ENCODE measurements at places on chromosomes 13 and 19. TPM values are rescaled to one million over a fixed set of nuclear protein-coding genes. Genes with fewer than 3 reads are reported as not detected.
A peak's percentile ranks its signal among the peaks of the same experiment; 100 is the strongest.

DNA sequence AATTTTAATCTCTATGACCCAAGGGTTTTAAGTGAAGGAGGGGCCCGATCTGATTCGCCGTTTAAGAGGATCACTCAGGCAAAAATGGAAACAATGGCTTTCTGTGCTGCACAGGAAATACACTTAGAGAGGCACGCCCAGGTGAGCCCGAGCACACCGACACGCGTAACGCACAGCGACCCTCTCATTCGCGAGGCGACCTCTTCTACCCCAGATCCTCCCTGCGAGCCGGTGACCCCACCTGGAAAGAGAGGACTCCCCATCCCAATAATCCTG lies 216 bp downstream of the SH2D3A start:
- H3K27ac ChIP-seq: peak overlapping the region; percentile 86
- DNase-seq: no peak
- peaks cover 29% of the 10 kb centered on the region for H3K27me3 ChIP-seq
- H3K36me3 ChIP-seq: no peaks in the 10 kb centered on the region
- peaks cover 47% of the 10 kb centered on the region for H3K4me1 ChIP-seq

DNA sequence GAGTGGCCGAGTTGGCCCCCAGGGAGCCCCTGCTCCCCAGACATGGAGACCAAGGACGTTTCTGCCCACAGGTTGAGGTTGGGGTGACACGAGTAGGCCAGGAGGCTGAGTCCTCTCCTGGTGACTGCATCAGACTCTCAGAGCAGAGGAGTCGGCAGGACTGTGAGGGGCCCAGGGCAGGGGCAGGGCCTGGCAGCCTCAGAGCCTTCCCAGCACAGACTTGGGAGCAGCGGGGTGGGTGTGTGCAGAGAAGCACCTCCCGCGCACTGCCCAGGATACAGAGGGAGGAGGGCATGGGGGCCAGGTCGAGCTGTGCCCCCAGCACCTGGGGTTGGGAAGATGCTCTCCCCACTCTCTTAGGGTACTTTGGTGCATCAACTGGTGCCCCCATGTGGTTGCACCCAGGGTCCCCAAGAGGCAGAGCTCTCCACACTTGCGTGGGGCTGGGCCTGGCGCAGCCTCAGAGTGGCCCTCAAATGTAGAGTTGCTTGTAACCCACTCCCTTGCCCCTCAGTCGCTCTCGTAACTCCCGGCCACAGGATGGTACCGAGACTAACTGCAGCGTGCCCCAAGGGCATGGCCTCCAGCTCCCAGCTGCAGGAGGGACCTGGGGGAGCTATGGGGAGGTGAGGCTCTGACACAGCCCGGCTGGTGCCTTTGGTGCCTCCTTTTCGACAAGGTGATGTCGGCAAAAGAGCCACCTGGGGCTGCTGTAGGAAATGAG lies 15.9 kb downstream of the TSSK6 start:
- H3K27ac ChIP-seq: no peak overlapping the region
- H3K27me3 ChIP-seq: no peaks in the 10 kb centered on the region
- H3K4me3 ChIP-seq: no peak overlapping the region
- H3K4me1 ChIP-seq: no peaks in the 10 kb centered on the region
- H3K36me3 ChIP-seq: no peaks in the 10 kb centered on the region
- DNase-seq: no peak

DNA sequence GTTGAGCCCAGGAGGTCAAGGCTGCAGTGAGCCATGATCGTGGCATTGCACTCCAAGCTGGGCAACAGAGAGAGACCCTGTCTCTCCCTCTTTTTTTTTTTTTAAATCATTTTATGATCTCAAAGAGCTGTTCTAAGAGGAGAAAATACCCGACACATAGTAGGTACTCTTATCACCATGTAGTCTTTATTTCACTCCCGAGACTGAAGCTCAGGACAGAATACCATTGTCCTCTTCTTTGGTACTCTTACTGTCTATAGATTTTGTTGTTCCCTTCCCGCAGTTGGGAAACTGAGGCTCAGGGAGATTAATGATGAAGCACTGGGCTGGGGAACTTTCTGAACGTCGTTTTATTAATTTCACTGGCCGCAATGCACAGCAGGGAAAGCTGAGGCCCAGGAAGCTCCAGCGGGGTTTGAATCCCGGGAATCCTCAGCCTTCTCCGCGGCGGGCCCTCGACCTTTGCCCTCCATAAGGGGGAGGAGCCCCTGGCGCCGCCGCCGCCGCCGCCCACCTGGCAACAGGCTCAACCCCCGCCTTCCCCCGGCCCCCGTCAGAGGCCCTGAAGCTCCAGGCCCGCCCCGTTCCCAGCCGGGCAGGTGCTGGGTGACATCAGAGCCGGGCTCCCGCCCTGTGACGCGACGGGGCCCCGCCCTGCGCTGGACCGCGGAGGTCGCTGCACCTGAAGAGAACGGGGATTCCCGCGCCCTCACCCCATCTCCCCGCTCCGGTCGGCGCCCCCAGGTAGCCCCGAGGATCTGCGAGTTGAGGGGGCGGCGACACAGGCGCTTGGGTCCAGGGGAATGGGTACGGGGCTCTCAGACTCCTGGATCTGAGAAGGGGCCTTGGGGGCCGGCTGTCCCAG lies 1.6 kb downstream of the MYH14 start:
- no peaks in the 10 kb centered on the region for H3K36me3 ChIP-seq
- H3K27me3 ChIP-seq: peaks cover 64% of the 10 kb centered on the region

- peak overlapping the region; percentile 86 for H3K27ac ChIP-seq
- H3K4me3 ChIP-seq: peak overlapping the region; percentile 11
- no peaks in the 10 kb centered on the region for H3K27me3 ChIP-seq
- peaks cover 93% of the 10 kb centered on the region for H3K36me3 ChIP-seq
- peak; percentile 98 for DNase-seq
- peaks cover 72% of the 10 kb centered on the region for H3K4me1 ChIP-seq
These were observed 9.2 kb downstream of the MKNK2 start for GRCh38 chr19:2041683-2042484.

- H3K36me3 ChIP-seq: peaks cover 4% of the 10 kb centered on the region
- peaks cover 22% of the 10 kb centered on the region for H3K4me1 ChIP-seq
- no peak overlapping the region for H3K27ac ChIP-seq
These were observed 36.5 kb downstream of the OPA3 start for GRCh38 chr19:45547965-45548609.

Gene CEACAM19
- total RNA-seq: 4.1 TPM

- DNase-seq: no peak
- peak overlapping the region; percentile 61 for H3K4me3 ChIP-seq
- H3K36me3 ChIP-seq: peaks cover 44% of the 10 kb centered on the region
- H3K4me1 ChIP-seq: peaks cover 25% of the 10 kb centered on the region
- no peaks in the 10 kb centered on the region for H3K27me3 ChIP-seq
- peak overlapping the region; percentile 93 for H3K27ac ChIP-seq
These were observed 639 bp downstream of the LENG1 start for GRCh38 chr19:54158812-54159351.

Gene ACTL9
- not detected for total RNA-seq

- H3K4me1 ChIP-seq: peaks cover 42% of the 10 kb centered on the region
- no peaks in the 10 kb centered on the region for H3K27me3 ChIP-seq
- no peaks in the 10 kb centered on the region for H3K36me3 ChIP-seq
These were observed 1.5 kb downstream of the EPSTI1 start for GRCh38 chr13:42990291-42991232.

Gene TNFSF9
- 10.2 TPM for total RNA-seq

- no peaks in the 10 kb centered on the region for H3K27me3 ChIP-seq
- no peak for DNase-seq
- peaks cover 7% of the 10 kb centered on the region for H3K36me3 ChIP-seq
- no peaks in the 10 kb centered on the region for H3K4me1 ChIP-seq
- H3K4me3 ChIP-seq: no peak overlapping the region
- no peak overlapping the region for H3K27ac ChIP-seq
These were observed 118.5 kb downstream of the ABCC4 start for GRCh38 chr13:95182570-95183265.

Gene CDX2
- total RNA-seq: not detected

DNA sequence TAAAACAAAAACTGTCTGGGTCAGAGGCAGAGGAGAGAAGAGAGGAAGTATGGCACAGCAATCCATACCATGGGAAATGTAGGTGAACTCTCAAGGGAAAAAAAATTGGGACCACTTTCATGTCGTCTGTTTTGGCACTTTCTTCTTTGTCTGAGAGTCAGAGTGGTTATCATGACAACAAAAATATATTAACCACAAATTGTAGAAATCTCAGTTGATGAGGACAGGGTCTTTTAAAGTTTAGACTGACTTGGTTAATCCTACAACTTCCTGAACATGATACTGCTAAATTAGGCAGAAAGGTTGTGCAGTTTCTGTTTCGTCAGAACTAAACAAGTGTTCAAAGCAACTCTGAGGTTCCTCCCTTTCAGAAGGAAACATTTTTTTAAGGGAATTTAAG lies 15.2 kb downstream of the KLF5 start:
- DNase-seq: no peak
- no peak overlapping the region for H3K4me3 ChIP-seq
- H3K27me3 ChIP-seq: no peaks in the 10 kb centered on the region
- no peaks in the 10 kb centered on the region for H3K36me3 ChIP-seq
- H3K4me1 ChIP-seq: peaks cover 7% of the 10 kb centered on the region

Gene CD22
- 6.5 TPM for total RNA-seq

DNA sequence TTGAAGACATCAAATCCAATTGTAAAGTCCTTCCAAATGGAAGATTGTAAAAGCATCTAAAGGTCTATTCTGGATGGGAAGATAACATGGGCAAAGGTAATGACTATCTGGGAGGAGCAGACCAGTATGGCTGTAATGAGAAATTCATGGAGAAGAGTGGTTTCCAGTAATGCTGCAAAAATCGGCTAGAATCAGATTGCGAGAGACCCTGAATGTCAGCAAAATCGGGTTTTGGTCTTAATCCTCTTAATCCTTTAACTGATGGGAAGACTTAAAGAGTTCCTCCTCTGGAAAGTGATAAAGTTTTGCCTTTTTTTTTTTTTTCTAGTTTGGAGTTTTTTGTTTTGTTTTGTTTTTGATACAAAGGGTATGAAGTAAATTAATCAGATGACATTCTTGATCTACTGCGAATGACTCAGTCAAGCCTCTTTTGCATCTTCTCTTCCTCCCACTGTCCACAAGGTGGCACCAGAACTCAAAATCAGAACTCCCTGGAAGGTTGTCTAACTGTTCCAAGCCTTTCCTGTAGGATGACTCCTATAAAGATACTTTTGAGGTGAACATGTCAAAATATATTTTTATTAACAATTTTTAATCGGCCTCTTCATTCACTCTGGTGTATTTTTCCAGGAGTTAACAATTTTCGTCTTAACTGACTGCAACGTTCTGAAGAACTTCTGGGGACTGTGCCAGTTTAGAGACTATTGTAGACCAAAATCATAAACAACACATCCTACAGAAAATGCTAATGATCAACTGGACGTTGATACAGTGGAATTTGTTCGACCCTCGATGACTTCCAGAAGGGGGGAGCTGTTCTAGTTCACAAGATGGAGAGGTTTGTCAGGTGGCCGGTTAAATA lies 213.3 kb upstream of the MIR17HG start:
- no peak for DNase-seq
- H3K4me3 ChIP-seq: no peak overlapping the region
- no peak overlapping the region for H3K27ac ChIP-seq
- no peaks in the 10 kb centered on the region for H3K4me1 ChIP-seq
- no peaks in the 10 kb centered on the region for H3K27me3 ChIP-seq

DNA sequence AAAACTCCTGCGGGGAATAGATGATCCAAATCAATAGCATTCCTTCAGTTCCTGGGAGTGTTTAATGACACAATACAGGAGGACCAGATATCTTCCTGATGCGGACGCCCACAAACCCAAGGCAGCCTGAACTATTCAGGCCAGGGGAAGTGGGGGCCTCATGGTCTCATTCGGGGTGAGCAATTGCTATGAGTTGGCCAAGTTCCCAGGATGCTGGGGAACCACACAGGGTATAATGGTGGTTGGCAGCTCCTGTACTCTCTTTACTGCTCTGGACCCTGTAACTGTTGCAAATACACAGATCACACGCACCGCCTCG lies 401.2 kb downstream of the IRS2 start:
- no peak overlapping the region for H3K4me3 ChIP-seq
- H3K36me3 ChIP-seq: no peaks in the 10 kb centered on the region
- H3K27ac ChIP-seq: no peak overlapping the region
- DNase-seq: no peak
- no peaks in the 10 kb centered on the region for H3K27me3 ChIP-seq

- H3K27ac ChIP-seq: no peak overlapping the region
- H3K27me3 ChIP-seq: peaks cover 11% of the 10 kb centered on the region
- no peaks in the 10 kb centered on the region for H3K36me3 ChIP-seq
- no peak overlapping the region for H3K4me3 ChIP-seq
These were observed 22.5 kb upstream of the ZNF845 start for GRCh38 chr19:53311044-53311443.

Gene TMEM59L
- 1.6 TPM for total RNA-seq

- H3K4me3 ChIP-seq: no peak overlapping the region
- no peaks in the 10 kb centered on the region for H3K4me1 ChIP-seq
- no peak overlapping the region for H3K27ac ChIP-seq
These were observed 236.0 kb downstream of the PCDH9 start for GRCh38 chr13:66994097-66994496.

DNA sequence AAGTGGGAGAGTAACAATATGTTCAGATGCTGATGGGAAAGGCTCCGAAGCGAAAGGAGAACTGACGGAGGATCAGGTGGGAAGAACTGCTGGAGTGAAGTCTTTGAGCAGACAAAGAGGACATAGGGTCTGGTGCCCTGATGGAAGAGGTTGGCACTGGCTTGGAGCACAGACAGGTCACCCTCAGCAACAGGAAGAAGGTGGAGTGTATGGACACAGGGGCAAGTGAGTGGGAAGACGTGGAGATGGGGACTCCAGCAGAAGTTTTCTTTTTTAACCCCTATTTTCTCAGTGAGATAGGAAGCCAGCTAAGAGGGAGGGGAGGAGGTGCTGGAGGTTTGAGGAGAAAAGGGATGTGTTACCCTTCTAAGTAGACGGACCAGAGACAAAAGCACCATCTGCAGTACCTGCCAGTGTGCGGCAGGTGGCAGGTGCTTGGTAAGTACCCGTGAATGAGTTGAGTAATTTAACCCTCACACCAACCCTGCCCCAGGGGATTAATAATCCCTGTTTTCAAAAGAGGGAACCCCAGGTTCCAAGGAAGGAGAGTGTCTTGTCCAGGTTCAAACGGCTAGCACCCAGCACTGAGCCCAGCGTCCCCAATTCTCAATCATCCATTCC lies 11.2 kb downstream of the HAS1 start:
- H3K27ac ChIP-seq: no peak overlapping the region
- no peak for DNase-seq
- no peaks in the 10 kb centered on the region for H3K27me3 ChIP-seq
- H3K4me1 ChIP-seq: no peaks in the 10 kb centered on the region
- H3K36me3 ChIP-seq: no peaks in the 10 kb centered on the region

DNA sequence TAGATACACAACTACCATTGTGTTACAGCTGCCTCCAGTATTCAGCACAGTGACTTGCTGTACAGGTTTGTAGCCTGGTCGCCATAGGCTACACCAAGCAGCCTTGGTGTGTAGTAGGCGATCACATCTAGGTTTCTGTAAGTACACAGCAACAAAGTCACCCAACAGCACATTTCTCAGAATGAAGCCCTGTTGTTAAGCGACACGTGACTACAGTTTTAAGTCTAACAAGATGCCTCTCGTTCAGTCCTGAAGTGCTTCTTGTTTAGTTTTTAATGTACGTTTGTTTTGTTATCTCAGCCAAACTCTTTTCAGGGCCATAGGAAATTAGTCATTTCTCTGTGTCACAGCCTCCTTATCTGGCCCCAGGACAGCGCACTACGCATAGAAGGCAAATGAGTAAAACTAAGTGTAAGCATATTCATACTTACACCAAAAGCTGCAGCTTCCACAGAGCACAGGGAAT lies 50.0 kb upstream of the GPR183 start:
- no peak overlapping the region for H3K4me3 ChIP-seq
- peak overlapping the region; percentile 73 for H3K27ac ChIP-seq
- no peak for DNase-seq
- peaks cover 44% of the 10 kb centered on the region for H3K4me1 ChIP-seq
- H3K27me3 ChIP-seq: no peaks in the 10 kb centered on the region

Gene GPR180
- 7.5 TPM for total RNA-seq

Gene PINLYP
- total RNA-seq: 7.1 TPM

- H3K36me3 ChIP-seq: no peaks in the 10 kb centered on the region
- no peaks in the 10 kb centered on the region for H3K4me1 ChIP-seq
- no peak overlapping the region for H3K27ac ChIP-seq
- H3K27me3 ChIP-seq: no peaks in the 10 kb centered on the region
- H3K4me3 ChIP-seq: no peak overlapping the region
- no peak for DNase-seq
These were observed 216.2 kb downstream of the MAB21L1 start for GRCh38 chr13:35260316-35260715.
